ENCODE measurements at places on chromosomes 11 and 22.

DNA sequence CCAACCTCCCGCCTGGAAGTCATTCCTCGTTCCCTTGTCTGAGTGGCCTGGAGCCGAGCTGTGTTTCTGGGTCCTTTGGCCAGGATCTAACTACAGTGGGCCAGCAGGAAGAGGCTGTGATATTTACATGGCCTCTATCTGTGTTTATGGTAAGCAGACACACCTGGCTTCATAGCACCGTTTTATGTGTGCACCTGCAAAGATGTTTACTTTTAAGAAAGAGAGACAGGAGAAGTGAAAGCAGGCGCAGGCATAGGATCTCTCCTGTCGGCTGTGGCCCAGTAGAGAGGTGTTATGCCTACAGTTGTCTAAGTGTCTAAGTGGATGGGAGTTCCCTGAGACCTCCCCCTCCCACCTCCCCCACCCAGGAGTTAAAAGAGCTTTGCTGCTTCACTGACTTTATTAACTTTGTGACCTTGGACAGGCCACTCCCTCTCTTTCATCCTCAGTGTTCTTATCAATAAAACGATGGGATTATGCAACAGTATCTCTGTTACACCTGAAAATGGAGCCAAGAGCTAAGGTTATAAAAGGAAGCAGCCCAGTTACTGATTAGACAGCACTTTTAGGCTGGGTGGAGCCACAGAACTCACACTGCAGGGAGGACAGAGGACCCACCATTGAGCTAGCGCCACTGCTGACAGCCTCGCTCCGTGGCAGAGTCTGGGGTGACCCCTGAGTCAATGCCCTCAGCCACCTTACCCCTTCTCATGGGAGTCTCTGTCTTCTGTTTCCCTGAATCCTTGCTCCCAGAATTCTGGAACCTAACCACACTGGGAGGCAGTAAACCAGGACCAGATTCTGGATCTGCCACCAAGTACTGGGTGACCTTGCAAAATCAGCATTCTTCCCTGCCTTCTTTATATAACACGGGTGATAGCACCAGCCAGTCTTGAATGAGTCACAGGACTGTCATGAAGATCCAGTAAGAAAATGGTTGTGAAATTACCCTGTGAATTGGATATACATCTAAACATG is 22.0 kb downstream of the ST14 start:
- DNase-seq, result no peak

DNA sequence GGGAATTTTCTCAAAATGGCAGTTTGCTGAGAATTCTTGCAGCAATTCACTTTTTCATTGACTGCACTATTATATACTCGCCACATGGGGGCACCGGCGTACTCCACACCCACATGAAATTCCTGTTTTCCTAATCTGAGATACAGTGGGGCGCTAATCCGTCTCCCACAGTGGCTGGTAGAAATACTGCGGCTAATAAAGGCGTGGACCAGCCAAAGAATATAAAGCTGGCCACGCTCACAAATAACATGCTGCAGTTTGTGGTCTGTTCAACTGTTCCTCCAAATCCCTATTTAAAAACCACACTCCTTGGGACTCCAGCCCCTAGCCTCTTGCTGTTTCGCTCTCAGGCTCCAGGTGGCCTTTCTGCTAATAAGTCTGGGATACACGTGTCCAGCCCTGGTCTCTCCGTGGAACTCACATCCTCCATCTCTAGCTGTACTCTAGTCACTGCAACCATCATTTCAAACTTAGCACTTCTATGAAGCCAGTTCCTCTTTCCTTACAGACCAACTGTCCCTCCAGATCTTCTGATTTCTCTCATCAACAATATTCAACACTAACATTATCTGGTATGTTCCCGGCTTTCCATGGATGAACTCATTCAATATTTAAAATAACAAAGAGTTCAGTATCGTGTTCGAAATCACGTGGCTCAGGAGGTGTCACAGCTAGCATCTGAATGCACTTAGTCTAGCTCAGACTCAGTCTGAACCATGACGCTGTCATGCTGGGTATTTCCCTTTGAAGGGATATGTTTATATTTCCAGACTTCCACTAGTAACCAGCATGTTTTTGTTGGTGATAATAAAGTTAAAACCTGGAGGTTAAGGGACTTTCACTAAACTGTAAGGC is 22.0 kb downstream of the TBRG1 start:
- peak; percentile 85 for DNase-seq

DNA sequence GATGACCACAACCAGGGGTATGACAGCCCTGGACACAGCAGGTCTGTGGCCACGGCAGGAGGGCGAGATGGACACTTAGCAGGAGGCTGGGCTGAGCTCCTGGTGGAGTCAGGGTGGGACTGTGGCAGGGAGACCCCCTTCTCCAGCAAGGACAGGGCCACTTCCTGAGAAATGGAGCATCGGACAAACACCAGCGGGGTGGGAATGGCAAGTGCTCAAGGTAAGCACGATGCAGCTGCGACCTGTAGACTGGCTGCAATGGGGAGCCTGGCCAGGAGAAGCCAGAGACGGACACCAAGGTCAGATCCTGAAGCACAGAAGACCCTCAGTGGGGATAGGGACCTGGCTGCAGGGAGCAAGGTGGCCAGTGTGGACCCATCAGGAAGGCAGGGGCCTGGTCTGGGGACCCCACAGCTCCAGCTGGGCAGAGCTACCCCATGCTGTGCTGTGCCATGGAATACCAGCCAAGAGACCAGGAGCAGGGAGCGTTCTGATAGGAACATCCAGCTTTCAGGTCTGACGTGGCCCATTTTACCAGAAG is 29.2 kb downstream of the RSPH14 start:
- DNase-seq, result no peak

DNA sequence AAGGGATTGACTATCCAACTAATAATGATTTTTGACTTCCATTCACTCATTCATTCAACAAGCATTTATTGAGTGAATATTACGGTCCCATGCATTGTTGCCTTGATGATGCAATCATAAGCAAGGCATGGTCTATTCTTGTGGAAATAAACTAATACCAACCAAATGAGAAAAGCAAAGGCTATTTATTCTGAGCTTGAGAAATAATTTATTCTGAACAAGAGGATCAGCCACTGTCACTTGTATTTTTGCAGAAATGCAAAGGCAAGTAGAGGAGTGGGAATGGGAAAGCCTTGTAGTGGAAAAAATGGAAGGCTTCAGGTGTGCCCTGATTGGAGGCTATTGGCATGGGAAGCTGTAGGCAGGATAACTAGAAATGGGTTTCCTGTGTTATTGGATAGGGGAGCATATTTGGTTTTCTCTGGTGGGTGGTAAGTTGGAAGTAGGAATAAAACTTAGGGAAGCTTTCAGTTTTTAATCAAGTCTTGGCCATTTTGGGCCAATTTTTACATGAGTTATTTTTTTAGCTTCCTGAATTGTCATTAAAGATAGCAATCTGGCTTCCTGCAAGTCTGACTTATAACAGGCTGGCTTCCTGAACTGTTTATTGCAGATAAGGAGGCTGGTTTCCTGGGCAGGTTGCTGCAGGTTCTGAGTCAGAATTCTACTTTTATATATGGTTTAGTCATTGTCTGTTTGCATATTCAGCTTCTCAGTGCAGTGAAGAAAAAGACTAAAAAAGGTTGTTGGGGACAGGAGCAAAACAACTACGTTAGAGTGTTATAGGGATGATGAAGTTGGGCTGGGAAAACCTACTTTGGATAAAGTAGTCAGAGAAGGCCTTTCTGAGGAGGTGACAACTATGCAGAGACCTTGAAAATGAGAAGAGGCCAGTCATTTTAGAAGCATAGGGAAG is 106.7 kb downstream of the APIP start:
- no peak for DNase-seq

- no peak for DNase-seq
These were observed 8.4 kb upstream of the SYT13 start for GRCh38 chr11:45294499-45294898.

DNA sequence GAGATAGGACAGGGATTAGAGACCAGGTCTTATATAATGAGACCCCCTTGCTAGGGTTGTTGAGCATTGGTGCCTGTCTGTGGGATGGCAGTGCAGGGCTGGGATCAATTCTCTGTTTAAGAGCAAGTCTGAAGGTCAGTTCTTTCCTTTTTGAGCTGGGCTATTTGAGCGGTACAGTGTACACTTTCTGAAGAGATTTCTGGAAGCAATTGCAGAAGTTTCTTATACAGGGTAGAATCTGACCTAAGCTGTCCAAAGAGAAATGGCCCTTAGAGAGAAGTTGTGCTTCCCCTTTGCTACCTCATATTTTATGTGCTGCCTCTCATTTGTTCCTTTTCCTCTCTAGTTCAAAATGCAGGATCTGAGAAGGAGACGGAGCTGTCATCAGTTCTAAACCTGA is 35.8 kb downstream of the CSTPP1 start:
- no peak for DNase-seq

- no peak for DNase-seq
These were observed 452.3 kb downstream of the RAB38 start for GRCh38 chr11:87722756-87723565.

DNA sequence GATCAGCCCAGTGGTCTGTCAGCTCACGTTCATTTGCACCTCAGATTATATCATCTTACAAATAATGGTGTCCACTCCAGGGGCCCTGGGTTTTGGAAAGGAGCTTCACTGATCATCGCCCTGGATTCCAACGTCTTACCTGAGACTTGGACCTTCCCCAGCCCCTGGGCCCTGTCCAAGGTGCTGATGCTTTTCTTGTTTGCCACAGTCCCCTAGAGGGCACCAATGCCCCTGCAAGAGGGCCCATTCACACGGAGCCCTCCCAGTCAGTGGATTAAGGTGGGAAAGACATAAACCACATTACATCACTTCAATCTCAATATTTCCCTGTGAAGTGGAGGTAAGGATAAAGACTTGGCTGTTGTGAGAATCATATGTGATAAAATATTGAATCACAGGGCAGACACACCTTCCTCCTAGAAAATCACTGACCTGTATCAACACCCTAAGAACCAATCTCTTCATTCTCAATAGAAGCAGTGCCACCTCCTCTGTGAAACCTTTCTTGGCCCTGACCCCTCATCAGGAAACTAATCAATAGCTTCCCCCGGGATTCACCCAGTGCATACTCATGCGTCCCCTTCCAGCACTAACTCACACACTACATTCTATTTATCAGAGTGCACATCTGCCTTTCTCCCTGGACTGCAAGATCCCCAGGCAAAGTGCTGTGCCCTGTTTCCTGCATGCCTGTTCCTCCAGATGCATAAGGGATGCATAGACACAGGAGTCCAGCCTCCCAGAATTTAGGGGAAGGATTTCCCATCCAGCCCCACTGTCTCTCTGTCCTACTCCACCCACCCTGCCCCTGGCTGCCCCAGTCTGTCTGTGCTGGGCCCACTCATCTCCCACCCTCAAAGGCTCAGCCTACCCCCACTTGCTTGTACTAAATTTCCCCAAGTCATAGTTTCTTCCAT is 167.0 kb downstream of the BUD13 start:
- DNase-seq, result no peak

DNA sequence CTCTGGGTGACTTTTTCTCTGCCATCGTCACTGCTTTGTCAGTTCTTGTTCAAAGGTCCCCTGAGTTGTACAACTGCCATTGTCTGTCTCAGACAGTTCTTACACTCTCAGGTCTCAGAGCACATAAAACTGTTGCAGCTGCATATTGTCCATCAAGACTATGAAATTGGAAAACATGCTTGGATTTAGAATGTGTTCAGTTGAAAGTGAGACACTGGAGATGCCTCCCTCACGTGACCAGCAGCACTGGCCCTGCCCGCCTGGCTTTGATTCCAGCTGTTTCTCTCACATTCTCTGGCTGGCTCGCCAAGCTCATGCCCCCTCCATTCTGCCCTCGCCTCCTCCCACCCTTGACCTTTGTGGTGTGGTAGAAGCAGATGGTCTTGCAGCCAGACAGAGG is 244.2 kb downstream of the NTM start:
- no peak for DNase-seq

- DNase-seq, result no peak
These were observed 30.8 kb downstream of the GNB1L start for GRCh38 chr22:19823902-19824211.

- DNase-seq, result no peak
These were observed 5.5 kb downstream of the PHRF1 start for GRCh38 chr11:581752-582151.

DNA sequence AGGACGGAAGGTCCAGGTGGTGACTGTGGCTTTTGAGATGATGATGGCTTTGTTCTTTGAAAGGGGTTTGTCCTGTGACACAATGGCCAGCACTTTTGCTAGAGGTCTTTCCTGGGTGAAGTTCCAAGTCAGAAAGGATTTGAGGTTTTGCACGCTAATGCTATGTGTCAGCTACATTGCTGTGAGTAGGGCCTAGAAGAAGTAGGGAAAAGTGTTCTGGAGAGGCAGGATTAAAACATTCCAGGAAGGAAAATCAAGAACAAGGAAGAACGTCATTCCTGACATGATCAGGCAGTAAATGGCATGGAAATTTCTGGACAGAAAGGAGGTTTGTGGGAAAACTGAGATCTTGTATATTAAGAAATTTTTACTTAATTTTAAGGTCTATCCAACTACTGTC is 290.7 kb downstream of the NTM start:
- no peak for DNase-seq

- DNase-seq, result no peak
These were observed 816.2 kb upstream of the LUZP2 start for GRCh38 chr11:23680488-23681230.

DNA sequence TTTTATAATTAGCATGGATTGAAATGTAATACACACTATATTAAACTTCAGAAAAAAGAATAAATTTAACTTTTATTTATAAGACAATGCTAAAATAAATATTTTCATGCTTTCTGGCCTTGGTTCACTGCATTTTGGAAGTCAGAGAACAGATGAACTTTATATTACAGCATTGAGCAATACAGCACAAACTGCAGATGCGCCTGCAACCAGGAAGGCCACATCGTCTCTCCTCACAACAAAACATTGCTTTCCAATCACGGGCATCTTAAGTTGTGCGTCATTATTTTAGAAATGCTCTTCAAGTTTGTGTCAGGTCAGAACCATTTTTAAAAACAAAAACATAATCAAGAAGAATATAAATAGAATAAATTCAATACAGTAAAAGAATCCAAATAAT is 89.3 kb upstream of the CEP126 start:
- no peak for DNase-seq
